ENCODE measurements at places on chromosomes 4 and X.

DNA sequence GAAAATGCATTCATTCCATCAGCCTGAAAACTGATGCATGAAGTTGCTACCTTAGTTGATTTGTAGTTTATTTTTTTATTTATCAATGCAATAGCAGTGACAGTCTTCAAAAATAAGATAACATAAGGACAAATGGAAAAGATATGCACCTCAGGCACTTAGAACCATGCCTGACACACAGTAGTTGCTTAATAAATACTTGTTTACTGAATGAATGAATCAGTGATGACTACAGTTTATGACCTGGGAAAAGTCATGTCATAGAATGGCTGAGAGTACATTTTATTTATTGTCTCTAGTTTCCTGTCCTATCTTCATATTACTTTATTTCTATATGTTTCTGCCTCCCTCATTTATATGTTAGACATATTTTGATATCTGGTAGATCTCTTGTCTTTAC is 171.8 kb downstream of the TLL1 start:
- no peak for DNase-seq

DNA sequence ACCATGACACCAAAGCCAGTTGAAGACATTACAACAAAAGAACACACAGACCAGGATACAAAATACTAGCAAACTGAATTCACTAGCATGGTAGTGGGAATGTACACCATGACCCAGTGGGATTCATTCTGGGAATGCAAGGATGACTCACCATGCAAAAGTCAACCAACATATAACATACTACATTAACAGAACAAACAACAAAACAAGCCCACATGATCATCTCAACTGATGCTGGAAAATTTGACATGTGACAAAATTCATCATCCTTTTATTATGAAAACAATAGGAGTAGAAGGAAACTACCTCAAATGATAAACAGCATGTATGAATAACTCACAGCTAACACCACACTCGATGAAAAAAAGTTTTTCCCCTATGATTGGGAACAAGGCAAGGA is 190.2 kb downstream of the DCLK2 start:
- no peak for DNase-seq

DNA sequence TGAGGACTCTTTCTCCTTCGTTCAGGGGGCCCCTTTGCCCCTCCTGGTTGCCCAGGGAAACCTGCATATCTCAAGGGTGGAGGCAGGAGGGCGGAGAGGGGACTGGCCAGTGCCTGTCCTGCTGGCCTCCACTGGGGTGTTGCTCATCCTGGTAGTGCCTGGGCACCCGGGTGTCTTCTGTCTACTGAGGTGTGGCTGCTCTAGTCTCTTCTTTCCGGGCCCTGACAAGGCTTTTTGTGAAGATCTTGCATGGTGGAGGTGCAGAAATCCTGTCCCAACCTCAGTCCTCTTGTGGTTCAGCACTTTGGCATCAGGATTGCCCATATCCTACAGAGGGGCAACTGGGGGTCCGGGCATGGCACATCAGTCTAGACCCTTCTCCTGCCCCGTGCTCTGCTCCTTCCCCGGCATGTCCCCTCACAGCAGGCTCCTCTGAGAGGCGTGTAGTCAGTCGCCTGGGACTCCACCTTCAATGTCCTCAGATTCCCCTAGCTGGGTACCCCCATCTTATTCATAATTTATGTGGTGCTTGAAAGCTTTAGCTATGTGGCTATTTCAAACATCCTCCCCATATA is 1.9 kb downstream of the CCDC110 start:
- no peak for DNase-seq

DNA sequence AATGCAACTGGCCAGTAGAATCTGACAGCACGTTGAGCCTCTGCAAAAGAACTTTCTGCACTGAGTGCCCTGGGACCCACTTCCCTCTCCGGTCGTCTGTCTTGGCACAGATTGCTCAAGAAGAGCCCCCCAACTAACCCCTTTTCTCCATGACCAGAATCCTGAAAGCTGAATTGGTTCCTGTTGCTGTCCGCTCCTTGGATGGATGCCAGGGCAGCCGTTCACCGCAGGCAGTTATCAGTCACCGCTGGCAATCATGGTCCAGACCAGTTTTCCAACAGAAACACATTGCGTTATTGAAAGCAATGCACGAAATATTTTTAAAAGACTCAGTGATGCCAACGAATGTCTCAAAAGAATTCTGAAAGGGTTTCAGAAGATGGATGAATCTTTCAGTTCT is 733.7 kb upstream of the FRG1 start:
- no peak for DNase-seq

DNA sequence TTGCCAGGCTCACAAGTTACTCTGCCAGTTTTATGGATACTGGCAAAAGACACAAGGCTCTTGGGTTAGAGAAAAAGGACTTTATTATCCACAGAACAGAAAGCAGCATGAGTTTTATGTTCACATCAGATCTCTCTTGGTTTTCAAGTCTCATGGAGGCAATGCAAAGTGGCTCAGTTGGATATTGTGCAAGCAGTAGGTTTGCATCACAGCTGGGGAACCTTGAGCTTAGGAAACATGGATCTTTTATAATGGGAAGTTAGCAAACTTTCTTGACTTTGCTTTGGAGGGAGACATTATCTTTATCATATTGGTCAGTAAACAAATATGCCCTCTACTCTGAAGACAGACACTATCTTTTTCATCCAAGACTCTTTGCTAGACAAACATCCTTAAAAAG is 109.2 kb upstream of the GRPR start:
- DNase-seq = no peak

DNA sequence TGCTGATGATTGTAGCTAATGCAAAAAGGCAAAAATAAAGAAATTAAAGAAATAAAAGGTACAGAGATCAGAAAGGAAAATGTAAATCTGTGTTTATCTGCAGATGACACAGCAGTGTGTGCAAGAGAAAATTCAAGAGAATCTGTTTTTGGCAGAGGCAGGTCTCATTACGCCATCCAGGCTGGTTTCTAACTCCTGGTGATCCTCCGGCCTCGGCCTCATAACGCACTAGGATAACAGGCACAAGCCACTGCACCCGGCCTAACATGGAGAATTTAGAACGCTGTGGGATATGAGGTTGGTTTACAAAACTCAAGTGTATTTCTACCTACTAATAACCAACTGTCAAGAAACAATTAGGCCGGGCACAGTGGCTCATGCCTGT is 29.4 kb downstream of the CTBP1 start:
- DNase-seq = no peak

GRCh38 chr4:142528433-142528832 is 317.7 kb downstream of the INPP4B start:
- DNase-seq = no peak

Data from sciatic nerve (tissue), 2 donors.